Stimulated activated CD8-positive, alpha-beta memory T cell treated with anti-CD3 and anti-CD28 coated beads, Interleukin-4, amount 100 ng/mL, for 48 hours (primary cell): ENCODE measurements at places on chromosomes 4 and X.

GRCh38 chrX:102517326-102517725 is 787 bp upstream of the TMSB15A start:
- DNase-seq = no peak

GRCh38 chr4:93814722-93815121 is 13.8 kb upstream of the ATOH1 start:
- no peak for DNase-seq

DNA sequence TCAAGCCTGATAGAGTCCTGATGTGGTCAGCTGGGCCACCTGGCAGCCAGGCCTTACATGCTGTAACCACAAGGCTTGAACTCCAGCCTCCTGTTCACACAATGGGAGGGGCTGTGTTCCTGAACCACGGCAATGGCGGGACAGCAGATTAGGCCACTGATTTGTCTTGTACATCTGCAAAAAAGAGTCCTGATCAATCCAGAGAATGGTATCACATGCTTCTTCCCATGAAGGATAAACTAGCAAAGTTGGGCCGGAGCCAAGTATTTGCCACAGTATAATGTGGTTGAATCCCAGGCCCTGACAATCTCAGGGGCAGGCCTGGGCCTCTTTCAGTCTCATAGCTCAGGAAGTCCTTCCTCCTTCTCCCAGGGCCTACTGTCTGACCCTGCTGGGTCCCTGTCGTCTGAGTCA is 2182.5 kb upstream of the AGA start:
- DNase-seq = no peak

- DNase-seq = no peak
Measured at GRCh38 chrX:64188901-64189300, 16.6 kb downstream of the AMER1 start.

- DNase-seq = no peak
Measured at GRCh38 chrX:41024755-41025154, 60.5 kb upstream of the USP9X start.

- DNase-seq = no peak
Measured at GRCh38 chr4:87002682-87003043, 67.9 kb downstream of the AFF1 start.

- no peak for DNase-seq
Measured at GRCh38 chr4:74397748-74398426, 32.9 kb downstream of the EREG start.

DNA sequence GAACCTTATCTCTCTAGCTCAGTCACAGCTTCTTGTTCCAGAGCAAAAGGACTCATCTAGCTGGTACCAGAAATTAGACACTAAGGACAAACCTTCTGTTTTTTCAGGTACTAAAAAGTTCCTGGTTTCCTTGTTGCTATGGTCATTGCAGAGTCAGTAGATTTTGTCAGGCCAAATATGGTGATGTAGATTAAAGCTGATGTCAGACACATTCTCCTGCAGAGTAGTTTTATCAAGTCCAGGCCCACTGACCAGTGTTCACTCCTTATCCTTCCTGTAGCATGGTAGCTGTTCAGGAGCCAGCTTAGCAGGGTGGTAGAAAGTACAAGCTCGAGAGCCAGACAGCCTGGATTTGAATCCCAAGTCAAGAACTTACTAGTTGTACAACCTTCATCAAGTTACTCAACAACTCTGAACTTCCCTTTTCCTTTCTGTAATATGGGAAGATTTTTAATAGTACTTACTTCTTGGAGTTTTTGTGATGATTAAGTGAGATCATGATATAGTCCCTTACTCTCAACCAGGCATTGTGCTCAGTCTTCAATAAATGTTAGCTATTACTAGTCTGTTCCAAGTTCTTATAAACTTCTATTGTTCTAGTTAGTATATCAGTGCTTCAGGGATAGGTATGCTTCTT is 17.9 kb downstream of the OCRL start:
- no peak for DNase-seq

GRCh38 chr4:109947457-109947856 is 34.8 kb downstream of the EGF start:
- no peak for DNase-seq
